ENCODE measurements at places on chromosomes 16 and 17.

DNA sequence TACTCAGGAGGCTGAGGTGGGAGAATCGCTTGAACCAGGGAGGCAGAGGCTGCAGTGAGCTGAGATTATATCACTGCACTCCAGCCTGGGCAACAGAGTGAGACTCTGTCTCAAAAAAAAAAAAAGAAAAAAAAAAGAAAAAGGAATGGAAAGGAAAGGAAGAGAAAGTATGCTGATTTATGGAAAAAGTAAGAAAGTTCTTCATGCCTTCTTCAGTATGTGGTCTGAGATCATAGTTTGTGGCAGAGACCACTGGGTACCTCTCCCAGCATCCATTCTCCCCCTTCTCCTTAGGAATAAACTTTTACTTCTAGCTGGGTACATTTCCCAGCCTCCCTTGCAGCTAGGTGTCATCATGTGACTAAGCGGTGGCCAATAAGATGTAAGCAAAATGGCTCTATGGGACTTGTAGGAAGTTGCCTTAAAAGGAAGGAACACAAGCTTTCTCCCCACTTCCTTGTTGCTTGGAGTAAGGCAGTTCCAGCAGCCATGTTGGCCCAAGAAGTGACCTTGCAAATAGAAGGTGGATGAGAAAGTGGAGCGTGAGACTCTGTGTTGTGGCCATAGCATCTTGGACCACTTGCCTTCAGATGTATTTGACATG lies 26.1 kb upstream of the XPO6 start:
- no peak for DNase-seq

DNA sequence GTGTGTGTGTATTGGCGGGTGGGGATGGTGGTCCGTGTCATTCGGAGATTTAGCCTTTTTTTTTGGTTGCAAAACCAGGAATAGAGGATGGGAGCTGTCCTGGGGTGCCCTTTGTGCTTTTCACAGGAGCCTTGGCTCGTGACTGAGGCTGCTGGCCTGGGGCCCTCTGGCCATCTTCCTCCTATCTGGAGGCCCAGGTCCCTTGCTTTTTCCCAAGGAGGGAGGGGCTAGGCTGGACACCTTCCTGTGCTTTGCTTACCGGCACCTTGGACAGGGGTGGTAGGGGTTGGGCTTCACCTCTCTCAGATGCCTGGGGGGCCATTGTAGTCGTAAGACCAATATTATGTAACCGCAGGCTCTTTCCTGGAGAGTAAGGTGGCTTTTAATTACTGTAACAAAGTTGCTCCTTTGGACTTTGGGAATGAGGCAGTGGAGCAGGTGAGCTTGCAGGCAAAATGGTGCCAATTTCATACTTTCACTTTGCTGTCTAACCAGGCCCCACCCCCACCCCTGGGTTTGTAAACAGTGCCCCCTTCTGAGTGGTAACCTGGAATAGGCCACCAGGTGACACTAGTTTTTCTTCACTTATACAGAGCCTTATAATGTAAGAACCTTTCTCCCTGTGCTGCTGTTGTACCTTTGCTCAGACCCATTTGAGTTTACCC lies 1.2 kb downstream of the DYNLL2 start:
- peak; percentile 51 for DNase-seq

- no peak for DNase-seq
Measured at GRCh38 chr17:62870552-62870971, 62.4 kb upstream of the MARCHF10 start.

DNA sequence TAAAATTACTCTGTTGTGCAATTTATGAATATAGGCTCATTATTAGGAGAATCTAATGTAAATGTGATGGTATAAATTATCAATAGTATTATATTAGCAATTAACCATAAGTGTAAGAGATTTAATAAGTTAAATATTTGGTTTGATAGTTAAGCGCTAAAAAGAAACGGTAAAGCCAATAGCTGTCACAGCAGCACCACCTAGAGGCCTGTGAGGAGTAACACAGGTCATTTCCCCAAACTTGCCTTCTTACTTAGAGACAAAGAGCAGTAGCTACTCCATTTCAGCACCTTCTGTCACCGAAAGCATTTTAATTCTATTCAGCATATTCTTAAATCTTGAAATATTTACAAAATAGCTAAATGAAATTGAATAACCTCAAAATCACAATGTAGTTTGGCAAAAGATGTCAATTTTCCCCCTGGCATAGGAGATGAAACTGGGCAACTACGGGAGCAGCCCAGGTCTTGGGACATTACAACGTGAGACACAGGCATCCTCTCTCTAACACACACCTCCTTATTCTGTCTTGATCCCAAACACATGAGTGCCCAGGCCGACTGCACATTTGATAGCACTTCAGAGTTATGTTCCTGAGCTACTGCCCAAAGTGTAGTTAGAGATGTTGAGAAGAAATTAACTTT lies 14.3 kb upstream of the DYNLRB2 start:
- peak; percentile 76 for DNase-seq

- DNase-seq, result no peak
Measured at GRCh38 chr17:66777689-66778225, 57.2 kb upstream of the CACNG5 start.

DNA sequence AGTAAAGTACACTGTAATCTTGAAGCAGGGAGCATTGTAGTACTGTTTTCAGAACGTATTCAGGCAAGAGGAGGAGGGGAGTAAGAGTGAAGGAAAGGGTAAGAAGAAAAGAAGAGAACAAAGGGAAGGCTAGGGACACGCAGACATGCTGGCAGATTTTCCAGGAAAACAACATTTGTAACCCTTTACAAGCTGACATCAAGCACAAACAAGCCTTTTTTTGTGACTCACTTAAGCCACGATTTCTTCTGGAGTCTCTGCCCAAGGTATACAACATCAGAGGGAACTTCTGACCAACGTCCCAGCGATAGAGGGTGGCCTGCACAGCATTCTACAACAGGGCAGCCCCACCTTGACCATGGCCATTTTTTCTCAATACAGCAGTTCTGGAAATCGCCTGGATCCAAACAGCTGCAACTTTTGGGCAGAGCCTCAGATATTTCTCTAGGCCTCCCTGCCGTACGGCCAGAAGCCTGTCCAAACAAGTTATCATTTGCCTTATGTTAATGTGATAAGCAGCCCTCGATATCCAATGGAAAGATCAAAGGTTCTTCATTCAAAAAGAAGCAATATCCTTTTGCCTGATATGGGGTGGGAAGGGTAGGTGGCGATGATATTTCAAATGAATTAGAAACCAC lies 247.3 kb downstream of the ZFHX3 start:
- DNase-seq, result no peak

- DNase-seq, result no peak
Measured at GRCh38 chr17:38361694-38362465, 10.2 kb downstream of the SOCS7 start.

- DNase-seq, result no peak
Measured at GRCh38 chr16:47064775-47065174, 79.0 kb downstream of the NETO2 start.
